ENCODE measurements at places on chromosomes 3 and 15.

DNA sequence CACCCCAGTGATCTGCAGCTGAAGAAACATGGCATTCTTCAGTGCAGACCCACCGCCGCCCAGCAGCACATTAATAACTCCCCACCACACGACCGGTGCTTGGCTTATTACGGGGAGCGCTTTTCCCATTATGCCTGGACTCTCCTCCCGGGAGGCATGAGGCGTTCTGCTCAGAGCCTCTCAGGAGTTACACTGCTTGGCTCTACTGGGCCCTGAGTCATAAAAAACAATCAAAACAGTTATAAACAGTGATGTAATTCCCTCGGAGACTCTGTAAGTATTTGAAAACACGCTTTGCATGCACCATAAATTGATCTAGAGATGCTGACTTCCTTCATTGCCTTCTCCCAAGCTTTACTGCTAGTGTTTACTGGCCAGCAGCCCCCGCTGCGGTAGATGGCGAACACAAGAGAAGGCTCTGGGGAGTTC is 77.1 kb upstream of the SNRPA1 start:
- no peak for DNase-seq

DNA sequence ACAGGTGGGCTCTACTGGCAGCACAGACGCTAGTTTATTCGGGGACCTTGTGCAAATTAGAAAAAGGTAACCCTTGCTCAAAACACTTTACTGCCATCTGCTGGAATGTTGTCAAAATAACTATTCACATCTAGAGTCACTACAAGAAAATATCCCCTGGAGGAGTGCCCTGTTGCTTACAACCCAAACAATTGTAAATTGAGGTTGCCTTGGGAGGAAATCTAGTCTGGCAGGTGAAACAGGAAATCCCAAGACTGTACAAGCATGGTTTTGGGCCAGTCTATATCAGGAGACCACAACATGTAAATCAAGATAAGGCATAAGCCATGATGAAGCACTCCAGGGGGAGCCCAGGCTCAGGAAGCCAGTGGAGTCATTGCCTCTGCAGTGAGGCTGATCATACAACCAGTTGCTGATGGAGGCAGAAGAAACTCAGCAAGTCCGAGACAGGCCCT is 136.8 kb upstream of the ACP3 start:
- no peak for DNase-seq

GRCh38 chr3:32855350-32855953 is 37.7 kb downstream of the TRIM71 start:
- no peak for DNase-seq

DNA sequence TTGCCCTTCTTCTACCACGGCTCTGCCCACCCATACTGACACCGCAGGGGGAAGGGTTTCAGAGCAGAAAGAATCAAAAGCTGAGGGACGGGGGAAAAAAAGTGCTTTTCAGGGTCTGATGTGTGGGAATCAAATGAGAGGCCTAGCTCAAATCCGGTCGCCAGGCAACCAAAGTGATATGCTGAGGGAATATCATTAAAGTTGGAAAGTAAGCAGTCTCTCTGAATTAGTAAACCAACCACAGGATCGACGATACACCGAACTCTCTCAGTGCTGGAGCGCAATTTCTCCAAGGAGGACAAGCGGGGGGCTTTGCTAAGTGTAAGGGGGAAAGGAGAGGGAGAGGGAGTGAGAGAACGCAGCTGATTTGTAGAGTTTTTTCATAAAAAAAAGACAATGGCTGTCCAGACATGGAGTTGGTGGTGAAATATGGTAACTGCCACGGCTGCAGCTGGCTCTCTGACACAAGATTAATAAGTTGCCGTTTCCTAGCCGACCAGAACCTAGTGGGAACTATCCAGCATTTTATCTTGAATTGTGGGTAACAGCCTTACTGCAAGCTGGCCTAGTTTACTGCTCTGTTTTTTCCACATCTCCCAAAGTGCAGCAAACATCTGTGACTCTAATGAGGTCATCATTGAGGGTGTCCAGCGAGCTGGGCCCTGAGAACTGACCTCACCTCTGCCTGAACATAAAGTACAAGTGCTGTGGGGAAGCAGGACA is 530.2 kb downstream of the SOX2 start:
- peak; percentile 28 for DNase-seq

GRCh38 chr3:73765878-73766545 is 141.3 kb upstream of the PDZRN3 start:
- no peak for DNase-seq

- DNase-seq = no peak
Observed at GRCh38 chr3:58356054-58356453, 23.4 kb downstream of the PXK start.

DNA sequence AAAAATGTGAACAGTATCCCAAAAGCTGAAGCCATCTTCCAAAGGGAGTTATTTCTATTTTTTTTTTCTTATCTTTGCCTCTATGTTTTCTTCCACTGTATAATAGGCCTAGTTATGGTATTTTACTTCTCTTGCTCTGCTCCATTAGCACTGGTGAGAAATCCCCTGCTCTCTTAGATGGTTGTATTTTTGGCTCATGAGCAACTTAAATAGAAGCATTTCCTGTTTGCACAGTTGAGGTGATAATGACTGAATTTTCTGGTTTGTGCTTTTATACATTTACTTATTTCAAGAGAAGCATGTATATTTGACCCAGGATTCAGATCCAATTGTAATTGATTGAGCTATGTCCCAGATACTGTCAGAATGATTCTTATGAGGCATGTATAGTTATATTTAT is 61.6 kb upstream of the CD200R1L start:
- no peak for DNase-seq

DNA sequence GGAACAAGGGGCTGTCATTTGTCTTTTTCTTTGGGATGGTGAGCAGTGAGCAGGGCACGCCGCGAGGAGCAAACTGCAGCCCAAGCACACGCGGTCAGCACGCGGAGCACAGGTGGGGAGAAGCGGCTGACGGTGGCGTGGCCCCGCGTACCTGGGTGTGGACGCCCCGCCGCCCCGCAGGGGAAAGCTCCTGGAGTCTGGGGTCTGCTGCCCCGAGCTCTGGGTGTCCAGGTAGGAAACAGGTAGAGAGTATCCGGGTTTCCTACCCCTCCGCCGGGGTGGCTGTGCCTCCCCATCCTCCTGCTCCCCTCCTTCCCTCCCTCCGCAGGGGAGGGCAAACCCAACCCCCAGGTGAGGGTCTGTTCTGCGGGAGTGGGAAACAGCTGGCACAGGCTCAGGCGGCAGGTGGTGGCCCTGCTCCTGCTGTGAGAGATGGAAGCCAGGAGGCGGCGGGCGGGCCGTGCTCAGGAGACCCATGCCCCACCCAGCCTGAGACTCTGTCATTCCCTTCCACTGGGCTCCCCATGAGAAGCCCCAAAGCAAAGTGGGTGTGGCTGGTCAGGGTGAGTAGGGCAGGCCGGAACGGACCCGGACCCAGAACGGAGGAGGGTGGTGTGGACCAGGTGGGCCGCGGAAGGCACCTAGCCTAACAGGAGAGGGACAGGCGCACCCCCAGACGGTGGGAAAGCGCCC is 56.9 kb upstream of the CGNL1 start:
- no peak for DNase-seq

GRCh38 chr3:126855374-126855773 is 127.5 kb upstream of the PLXNA1 start:
- DNase-seq = no peak

DNA sequence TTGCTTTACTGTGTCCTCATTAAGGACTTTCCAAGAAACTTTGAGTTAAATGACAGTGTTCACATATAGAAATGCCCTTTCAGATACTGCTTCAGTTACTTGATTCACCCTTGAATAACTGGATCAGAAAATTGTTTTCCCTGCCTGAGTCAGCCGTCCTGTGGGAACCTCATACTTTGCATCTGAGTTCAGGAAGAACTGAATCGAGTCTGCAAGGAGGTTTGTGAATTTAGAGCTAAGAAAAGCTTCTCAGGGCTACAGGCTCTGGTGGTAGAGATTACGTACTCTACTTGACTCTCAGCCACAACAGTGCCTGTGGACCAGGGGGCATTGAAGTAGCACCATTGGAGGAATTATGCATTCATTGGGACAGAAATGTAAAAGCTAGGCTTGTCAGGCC is 252.4 kb upstream of the C2CD4B start:
- no peak for DNase-seq

DNA sequence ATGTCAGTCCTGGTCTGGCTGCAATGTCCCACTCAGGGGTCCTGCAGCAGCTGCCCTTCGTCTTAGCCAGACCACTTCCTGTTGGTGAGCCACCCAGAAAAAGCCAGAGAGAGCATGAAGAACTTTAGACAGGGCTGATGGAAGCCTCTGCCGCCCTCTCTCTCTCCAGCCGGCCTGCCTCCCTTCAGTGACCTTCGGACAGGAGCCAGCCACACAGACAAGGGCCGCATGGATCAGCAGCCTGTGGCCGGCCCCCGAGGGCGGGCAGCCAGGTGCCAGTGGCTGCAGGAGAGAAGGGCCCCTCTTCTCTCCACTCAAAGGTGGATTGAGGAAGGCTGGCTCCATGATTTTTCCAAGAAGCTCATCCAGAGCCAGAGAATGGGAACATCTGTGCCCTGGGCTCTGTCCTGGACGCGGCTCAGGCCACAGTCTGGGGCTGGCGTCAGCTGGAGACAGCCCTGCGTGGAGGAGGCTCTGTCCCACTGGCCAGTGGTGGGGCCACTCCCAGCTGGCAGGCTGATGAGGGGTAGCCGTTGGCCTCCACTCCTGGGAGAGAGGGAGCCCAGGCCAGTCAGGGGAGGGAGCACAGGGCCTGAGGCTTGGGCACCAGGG is 42.9 kb downstream of the ISG20 start:
- no peak for DNase-seq

GRCh38 chr15:40926659-40927494 is 2.3 kb upstream of the DLL4 start:
- DNase-seq = no peak

- no peak for DNase-seq
Observed at GRCh38 chr3:109432833-109433232, 95.5 kb upstream of the DPPA4 start.

- DNase-seq = no peak
Observed at GRCh38 chr15:97463696-97464095, 496.8 kb upstream of the ARRDC4 start.

GRCh38 chr3:109050591-109051167 is 67.3 kb downstream of the MORC1 start:
- peak; percentile 22 for DNase-seq

- no peak for DNase-seq
Observed at GRCh38 chr3:176376531-176376930, 820.8 kb downstream of the TBL1XR1 start.

- DNase-seq = no peak
Observed at GRCh38 chr3:11726146-11726545, 82.4 kb upstream of the VGLL4 start.

DNA sequence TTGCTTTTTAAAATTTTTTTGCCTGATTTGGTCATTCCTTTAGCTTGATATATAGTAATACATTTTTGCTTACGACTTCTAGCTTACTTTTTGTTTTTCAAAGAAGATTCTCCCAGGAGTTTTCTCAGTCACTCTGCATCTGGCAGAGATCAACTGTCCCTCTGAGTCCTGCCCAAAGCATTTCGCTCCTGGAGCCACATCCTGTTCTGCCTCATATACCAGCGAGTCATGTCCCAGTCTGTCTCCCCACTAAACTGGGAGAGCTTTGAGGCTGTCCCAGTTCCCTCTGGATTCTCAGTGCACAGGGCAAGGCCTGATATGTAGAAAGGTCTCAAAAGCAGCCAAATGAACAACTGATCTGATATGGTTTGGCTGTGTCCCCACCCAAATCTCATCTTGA is 326.3 kb downstream of the ARRDC4 start:
- DNase-seq = no peak

- no peak for DNase-seq
Observed at GRCh38 chr15:23081271-23081670, 41.9 kb upstream of the TUBGCP5 start.

DNA sequence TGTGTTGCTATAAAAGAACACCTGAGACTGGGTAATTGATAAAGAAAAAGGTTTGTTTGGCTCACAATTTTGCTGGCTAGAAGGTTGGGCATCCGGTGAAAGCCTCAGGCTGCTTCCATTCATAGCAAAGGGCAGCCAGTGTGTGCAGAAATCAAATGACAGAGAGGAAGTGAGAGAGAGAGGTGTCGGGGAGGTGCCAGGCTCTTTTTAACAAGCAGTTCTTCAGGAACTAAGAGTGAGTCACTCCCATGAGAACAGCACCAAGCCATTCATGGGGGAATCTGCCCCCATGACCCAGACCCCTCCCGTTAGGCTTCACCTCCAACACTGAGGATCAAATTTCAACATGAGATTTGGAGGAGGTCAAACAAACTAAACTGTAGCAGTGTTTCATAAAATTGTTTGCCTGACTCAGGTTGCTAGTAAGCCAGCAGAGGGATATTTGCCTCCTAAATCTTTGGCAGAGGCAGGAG is 4.5 kb upstream of the PARP15 start:
- no peak for DNase-seq

- DNase-seq = no peak
Observed at GRCh38 chr3:170599091-170599490, 13.2 kb upstream of the SLC7A14 start.

All from SHP77 treated with DMSO at 0.1 percent for 48 hours (cell line).